Stimulated activated CD8-positive, alpha-beta memory T cell treated with anti-CD3 and anti-CD28 coated beads, Interleukin-4, amount 100 ng/mL, for 4 hours (primary cell): ENCODE measurements at places on chromosomes 5 and 9.

- no peak for DNase-seq
Observed at GRCh38 chr9:94612071-94612470, 18.4 kb upstream of the FBP2 start.

- DNase-seq, result no peak
Observed at GRCh38 chr5:74441616-74442015, 198.9 kb downstream of the ENC1 start.

DNA sequence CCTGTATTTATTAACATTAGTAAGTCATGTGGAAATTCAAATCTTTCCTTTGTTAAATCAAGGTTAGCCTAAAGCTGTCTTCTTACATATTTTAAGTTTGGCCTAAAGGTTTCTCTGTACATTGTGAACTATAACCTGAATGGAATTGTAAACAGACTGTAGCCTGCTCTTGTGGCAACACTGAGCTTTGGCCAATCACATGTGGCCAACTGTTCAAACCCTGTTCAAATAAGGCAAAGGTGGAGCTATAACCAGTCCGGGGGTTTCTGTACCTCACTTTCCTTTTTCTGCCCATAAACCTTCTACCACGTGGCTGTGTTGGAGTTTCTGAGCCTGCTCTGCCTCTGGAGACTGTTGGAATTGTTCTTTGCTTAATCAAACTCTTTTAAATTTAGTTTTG lies 3.3 kb upstream of the HAPLN1 start:
- no peak for DNase-seq

- DNase-seq, result no peak
Observed at GRCh38 chr9:35397216-35397698, 92.7 kb upstream of the RUSC2 start.

DNA sequence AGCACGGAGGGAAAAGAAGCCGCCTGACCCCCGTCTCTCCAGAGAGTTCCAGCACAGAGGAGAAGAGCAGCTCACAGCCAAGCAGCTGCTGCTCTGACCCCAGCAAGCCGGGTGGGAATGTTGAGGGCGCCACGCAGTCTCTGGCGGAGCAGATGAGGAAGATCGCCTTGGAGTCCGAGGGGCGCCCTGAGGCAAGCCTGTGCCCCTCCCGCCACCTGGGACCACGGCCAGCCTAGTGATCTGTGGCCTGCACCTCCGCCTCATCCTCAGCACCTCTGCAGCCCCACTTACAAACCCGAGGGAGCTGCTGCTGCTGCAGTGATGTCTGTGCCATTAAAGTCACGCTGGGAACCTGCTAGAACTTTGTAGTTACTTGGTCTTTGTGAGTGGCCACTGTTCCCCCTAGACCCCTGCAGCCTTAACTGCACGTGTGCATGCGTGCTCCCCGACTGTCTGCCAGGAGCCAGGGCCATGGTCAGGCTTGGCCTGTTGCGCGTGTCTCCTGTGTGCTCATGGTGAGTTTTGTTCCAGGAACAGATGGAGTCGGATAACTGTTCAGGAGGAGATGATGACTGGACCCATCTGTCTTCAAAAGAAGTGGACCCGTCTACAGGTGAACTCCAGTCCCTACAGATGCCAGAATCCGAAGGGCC lies 12.5 kb downstream of the SQSTM1 start:
- no peak for DNase-seq

DNA sequence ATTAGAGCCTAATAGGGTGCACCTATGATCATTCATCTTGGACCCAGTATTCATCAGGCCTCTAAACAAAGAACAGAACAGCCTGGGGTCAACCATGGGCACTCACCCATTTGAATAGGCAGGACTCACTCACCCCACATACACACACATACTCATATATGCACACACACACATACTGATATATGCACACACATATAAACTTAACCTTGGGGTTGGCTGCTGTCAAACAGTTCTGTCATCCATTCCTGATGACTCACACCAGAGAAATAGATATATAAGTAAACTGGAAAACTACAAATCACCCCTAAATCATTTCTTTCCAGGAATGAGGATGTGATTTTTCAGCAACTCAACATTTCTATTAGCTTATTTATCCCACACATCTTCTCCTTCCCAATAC lies 51.3 kb downstream of the ARL15 start:
- DNase-seq, result no peak

- DNase-seq, result no peak
Observed at GRCh38 chr5:145130996-145131395, 704.1 kb downstream of the PRELID2 start.

DNA sequence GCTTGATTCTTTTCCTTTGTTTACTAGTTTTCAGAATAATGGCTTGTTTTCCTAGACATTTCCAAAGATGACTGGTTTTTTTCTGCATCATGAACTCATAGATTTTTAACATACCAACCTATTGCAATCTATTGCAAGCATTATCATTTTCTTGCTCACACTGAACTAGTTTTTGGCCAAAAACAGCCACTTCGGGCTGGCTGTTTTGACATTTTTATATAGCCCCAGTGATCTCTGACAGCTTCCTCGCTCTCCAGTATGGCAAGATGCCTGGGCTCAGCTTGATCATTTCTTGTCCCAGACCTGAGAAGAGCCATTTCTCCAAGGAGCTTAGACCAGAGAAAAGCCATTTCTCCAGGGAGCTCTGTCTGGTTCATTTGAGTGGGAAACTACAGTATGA lies 94.3 kb upstream of the MAMDC2 start:
- no peak for DNase-seq

DNA sequence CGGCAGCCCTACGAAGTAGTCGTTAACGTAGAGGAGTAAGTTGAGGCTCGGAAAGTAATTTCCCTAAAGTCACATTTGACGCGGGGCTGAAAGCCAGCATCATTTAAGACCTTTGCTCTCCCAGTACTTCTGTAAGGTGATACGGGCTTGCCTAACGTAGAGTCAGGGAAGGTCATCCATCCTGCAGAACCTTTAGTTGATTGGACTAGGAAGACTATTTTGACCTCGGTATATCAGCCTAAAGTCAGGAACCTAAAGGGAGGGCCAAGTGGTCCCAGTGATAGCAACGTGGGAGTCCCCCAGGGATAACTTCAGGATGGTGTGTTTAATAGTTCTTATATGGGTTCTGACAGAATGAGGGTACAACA lies 657 bp downstream of the NUP214 start:
- no peak for DNase-seq

DNA sequence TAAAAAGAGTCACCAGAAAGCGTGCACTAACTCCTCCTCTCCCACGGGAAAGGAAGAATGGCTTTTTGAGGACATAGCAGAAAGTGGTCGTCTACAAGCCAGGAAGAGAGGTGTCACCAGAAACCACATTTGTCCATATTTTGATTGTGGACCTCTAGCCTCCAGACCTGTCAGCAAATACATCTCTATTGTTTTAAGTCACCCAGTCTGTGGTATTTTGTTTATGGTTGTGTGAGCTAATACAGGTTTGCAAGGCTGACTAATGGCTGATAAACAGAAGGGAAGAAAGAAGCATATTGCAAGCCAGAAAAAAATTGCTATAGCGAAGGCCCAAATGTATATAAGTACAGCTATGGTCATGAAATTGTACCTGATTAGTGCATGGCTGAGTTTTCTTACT lies 21.4 kb downstream of the WDR70 start:
- no peak for DNase-seq

- no peak for DNase-seq
Observed at GRCh38 chr5:157978061-157978460, 119.1 kb upstream of the CLINT1 start.

- DNase-seq, result no peak
Observed at GRCh38 chr5:77960305-77960704, 184.2 kb upstream of the TBCA start.

- no peak for DNase-seq
Observed at GRCh38 chr9:1917396-1917935, 97.7 kb upstream of the SMARCA2 start.

- DNase-seq, result no peak
Observed at GRCh38 chr9:127525401-127526188, 74.3 kb downstream of the LRSAM1 start.

DNA sequence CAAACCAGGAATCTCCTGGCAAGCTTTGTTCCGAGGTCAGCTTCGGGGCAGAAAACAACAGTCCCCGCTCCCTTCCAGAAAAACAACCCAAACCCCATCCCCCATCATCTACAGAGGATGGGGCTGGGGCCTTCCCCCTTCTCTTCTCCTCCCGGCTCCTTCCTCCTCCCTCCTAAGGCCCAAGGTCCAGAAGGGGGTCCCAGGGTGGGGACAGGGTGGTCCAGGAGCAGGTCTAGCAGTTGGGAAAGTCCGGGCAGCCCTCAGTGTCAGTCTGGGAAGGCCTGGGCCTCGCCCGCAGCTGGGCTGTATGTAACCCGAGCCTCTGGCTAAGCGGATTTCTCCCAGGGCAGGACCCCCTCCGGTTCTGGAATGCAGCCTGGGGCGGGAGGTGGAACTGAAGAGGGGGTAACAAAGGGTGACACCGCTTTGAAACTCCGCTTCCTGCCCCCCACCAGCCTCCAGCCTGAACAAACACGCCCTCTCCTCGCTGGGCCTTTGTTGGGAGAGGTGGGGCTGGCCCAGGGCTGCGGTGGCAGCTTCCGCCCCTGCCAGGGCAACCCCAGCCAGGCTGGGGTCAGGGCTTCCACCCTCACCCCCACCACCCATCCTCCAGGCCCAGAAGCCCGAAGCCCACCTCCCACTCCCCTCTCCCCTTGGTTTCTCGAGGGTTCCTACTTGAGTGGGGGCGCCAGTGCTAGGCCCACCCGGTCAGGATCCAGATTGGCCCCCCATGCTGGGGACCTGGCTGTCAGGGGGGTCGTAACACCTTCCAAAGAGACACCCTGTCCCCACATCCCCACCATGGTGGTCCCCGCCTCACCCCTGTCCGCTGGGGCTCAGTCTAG lies 63.5 kb downstream of the C9orf50 start:
- DNase-seq, result no peak

GRCh38 chr5:119333421-119333851 lies 22.4 kb upstream of the TNFAIP8 start:
- no peak for DNase-seq

- DNase-seq, result no peak
Observed at GRCh38 chr9:79946712-79947111, 374.9 kb downstream of the TLE4 start.

- no peak for DNase-seq
Observed at GRCh38 chr5:110686270-110686669, 40.2 kb downstream of the TMEM232 start.
